ENCODE measurements at places on chromosomes 16 and 17. TPM values are rescaled to one million over a fixed set of nuclear protein-coding genes. Genes with fewer than 3 reads are reported as not detected.

Gene ALDH3A1
- 24.2 TPM for total RNA-seq

Gene SHCBP1
- total RNA-seq = 0.90 TPM

Gene SLC39A11
- 24.8 TPM for total RNA-seq

Gene ITGAL
- not detected for total RNA-seq

Gene ACSM2B
- total RNA-seq = not detected

Gene CRAMP1
- total RNA-seq = 5.0 TPM
